ENCODE measurements at places on chromosomes 5 and 9.

DNA sequence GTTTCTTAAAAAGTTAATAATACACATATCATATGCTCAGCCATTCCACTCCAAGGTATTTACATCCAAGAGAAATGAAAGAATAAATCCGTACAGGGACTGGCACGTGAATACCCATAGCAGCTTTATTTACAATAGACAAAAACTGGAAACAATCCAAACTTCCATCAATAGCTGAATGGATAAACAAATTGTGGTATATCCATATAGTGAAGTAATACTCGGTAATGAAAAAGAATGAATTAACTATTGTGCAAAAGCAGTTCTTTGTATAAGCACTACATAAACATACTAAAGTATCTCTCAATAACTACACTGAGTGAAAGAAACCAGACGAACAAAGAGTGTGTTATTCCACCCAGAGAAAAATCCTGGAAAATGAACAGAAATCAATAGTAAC, 17.6 kb downstream of the COL23A1 start:
- no peak for DNase-seq

- no peak for DNase-seq
These were observed 231.0 kb downstream of the NNT start for GRCh38 chr5:43833961-43834360.

DNA sequence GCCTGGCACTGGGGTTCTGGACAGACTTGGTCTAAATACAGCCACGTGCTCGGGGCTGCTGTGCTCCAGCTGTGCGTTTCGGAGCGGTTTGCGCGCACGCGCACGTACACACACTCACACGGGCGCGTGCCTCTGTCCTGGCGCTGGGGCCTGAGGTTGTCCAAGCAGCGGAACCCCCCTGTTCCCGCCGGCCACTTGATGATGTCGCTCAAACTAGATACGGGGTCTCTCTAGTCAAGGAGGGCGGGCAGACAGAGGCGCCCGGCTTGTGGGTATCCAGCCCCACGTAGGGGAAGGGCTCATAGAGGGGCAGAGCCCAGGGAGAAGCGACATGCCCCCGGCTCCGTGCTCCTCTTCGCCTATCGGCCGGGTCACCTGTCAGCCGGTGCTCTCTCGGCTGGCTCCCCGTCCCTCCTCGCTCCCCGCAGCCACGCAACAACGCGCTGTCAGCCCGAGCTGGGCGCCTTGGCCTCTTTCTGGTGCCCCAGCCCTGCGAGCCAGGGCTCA, 8.9 kb downstream of the NR2F1-AS1 start:
- no peak for DNase-seq

DNA sequence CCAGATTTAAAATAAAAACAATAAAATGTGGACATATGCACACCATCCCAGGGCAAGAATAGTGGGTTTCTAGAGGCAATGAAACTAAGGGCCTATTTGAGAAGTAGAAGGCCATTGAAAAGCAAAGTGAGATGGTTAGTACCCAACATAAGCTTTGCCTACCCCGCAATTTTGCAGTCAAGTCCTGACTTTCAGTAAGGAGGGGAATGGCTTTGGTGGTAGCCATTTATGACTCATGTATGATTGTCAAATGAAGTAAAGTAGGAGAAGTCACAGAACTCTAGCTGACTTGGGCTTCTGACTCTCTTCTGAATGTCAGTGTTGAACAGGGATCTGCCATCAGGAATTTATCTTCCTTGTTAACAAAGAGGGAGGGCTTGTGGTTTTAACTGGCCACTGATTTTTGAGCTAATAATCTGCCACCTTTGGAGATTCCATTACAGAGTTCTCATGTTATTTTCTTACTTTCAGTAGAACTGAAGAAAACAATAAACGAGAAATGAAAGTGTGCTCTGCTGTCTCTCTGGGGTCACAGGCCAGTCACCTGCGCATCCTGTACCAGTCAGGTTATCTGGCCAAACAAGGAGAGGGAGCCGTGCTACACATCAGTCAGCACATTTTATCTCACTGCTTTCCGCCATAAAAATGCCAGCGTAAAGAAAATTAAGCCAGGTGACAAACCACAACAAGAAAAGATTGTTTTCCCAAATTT, 14.3 kb upstream of the SNCAIP start:
- DNase-seq = no peak

GRCh38 chr9:82597241-82598203, 465.4 kb downstream of the RASEF start:
- no peak for DNase-seq

GRCh38 chr9:12737871-12738270, 36.9 kb upstream of the LURAP1L start:
- no peak for DNase-seq

- DNase-seq = no peak
These were observed 63.4 kb downstream of the DIRAS2 start for GRCh38 chr9:90579181-90579580.

GRCh38 chr5:11617080-11617479, 287.2 kb downstream of the CTNND2 start:
- DNase-seq = no peak

GRCh38 chr9:120261419-120261818, 318.5 kb downstream of the CDK5RAP2 start:
- DNase-seq = no peak

DNA sequence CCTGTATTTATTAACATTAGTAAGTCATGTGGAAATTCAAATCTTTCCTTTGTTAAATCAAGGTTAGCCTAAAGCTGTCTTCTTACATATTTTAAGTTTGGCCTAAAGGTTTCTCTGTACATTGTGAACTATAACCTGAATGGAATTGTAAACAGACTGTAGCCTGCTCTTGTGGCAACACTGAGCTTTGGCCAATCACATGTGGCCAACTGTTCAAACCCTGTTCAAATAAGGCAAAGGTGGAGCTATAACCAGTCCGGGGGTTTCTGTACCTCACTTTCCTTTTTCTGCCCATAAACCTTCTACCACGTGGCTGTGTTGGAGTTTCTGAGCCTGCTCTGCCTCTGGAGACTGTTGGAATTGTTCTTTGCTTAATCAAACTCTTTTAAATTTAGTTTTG, 3.3 kb upstream of the HAPLN1 start:
- no peak for DNase-seq

DNA sequence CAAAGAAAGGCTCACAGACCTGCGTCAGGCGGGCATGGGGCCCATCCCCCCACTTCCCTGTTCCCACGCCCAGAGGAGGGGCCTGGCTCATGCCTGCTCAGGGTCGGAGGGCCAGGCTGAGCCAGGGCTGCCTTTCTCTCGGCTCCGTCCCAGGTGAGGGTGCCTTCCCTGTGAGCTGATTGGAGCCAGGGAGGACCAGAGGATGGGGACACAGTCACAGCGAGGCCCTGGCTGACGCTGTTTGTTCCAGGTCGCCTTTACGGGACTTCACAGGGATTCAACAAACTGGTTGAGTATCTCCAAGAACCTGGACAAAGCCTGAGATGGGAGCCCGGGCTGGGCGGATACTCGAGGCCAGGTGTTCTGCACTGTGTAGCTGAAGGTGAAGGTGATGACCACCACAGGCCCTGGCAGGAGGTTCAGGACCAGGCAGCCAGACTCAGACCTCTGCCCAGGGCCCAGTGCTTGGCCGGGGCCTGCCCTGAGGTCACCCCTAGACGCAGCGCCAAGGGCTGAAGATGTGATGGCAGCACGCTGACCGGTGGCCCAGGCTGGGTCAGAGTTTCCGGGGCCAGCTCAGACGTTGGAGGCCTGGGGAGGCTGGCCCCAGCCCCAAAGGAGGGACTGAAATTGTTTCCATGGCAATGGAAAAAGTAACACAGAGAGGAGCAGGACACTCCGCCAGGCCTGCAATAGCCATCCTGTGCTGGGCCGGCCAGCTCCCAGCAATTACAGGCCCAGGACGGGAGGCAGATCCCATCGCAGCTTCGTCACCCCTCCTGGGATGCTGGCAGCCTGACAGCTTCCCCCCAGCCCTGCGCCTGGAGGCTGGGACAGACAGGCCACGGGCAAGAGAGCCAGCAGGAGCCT, 65.3 kb upstream of the ADAMTS2 start:
- no peak for DNase-seq

GRCh38 chr9:98373609-98374008, 118.2 kb upstream of the TBC1D2 start:
- no peak for DNase-seq

- DNase-seq = no peak
These were observed 414.0 kb upstream of the IRX1 start for GRCh38 chr5:3181671-3182070.

- DNase-seq = no peak
These were observed 60.9 kb downstream of the YTHDC2 start for GRCh38 chr5:113574417-113574816.

- DNase-seq = no peak
These were observed 147.2 kb upstream of the KLF4 start for GRCh38 chr9:107636571-107637381.
